NCI-H1105 (cell line): ENCODE measurements at places on chromosomes 2 and 18.
A peak's percentile ranks its signal among the peaks of the same experiment; 100 is the strongest.

DNA sequence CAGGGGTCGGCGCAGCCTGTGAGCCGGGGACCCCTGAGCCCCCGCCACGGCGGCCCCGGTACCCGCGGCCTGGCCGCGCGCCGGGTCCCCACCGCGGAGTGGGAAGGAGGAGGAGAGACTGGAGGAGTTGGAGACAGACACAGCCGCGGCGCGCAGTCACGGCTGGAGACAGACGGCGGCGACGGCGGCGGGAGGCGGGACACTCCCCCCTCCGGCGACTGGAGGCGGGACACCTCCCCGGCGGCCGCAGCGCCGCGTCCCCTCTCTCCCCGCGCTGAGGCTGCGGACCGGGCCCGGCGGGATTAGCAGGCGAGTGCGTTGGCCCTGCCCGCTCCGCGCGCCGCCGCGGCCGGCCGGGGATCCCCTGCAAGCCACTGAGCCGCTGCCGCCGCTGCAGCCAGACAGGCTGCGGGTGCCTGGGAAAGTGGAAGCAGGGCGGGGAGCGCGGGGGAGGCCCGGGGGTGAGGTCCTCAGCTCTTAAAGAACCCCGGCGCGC, 1.0 kb upstream of the LDLRAD4 start:
- DNase-seq = no peak

DNA sequence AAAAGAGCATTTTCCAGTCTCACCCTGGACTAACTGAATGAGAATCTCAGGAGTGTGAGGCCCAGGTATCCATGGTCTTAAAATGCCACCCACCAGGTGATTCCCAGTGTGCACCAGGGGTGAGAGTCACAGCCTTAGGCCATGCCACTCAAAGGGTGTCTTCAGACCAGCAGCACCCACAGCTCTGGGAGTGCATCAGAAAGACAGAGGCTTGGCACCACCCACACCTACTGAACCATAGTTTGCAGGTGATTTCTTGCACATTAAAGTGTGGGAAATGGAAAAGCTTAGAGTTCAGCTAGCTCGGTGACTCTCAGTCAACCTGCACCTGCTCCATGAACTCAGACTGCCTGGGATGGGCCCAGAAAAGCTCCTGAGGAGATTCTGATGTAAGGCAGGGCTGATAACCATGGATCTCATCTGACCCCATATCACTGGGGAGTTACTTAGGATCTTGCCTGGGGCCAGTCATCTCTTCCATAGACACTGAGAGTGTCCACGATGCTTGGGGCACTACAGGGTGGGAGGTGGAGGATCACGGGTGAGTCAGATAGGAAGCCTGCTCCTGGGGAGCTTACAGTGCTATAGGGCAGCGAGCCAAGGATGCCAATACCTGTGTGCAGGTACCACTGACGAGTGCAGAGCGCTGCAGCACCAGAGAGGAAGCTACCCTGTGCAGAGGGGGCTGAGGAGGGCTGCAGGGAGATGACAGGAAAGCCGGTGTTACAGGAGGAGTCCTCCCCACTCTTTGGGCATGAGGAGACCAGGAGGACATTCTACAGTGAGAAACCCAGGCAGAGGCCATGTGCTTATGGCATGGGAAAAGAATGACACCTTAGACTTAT, 4.6 kb downstream of the IL37 start:
- DNase-seq = no peak

GRCh38 chr2:240589850-240590525, 3.5 kb downstream of the CAPN10 start:
- no peak for DNase-seq

- peak; percentile 10 for DNase-seq
These were observed 698.1 kb upstream of the CDH2 start for GRCh38 chr18:28875059-28875458.

DNA sequence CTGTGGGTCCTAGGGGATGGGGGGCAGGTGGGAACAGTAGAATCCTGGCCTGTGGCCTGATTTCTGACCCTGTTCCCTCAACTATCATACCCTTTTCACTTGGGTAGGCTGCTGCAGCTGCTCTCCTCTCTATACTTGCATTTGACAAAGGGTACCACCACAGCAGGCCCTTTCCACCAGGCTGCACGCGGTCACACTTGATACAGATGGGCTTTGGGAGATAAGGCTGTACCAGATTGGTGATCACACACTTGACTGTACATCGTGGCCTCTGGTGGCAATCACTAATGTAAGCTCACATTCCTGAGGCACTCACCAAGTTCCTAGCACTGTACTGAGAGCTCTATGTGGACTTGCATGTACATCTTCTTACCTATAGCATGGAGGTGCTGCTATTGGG, 1.6 kb upstream of the RALB start:
- DNase-seq = no peak

- DNase-seq = no peak
These were observed 87.4 kb downstream of the RPRM start for GRCh38 chr2:153391131-153391530.

GRCh38 chr2:124778076-124778475, 753.0 kb downstream of the CNTNAP5 start:
- DNase-seq = no peak
